ENCODE measurements at places on chromosomes 6 and 20.

DNA sequence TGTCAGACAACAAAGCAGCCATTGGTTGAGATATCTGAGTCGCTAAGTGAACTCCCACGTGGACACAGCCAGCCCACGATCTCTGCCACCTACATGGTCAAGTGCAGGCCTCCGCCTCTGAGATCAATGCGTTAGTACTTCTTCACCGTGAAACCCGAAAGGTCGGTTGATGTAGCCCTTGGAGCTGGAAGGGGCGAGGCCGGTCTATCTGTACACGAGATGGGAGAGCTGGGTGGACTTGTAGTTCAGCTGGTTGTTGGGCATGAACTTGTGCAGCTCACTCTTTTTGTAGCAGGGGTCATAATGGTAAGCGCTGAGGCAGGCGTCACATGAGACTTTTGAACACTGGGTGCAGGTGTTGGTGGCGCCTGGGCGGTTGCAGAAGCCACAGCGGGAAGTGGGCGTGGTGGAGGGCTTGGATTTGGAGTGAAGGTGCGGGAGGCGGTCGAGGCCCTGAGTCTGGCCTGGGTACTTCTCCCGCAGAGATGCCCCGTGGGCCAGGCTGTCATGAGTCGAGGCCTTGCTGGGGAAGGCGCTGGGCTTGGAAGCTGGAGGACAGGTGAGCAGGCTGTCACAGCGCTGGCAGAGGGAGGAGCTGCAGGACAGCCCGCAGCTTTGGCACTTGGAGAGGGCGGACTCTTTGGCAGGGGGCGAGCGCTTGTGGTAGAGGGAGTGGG is 9.8 kb downstream of the SPATA2 start:
- DNase-seq = no peak

DNA sequence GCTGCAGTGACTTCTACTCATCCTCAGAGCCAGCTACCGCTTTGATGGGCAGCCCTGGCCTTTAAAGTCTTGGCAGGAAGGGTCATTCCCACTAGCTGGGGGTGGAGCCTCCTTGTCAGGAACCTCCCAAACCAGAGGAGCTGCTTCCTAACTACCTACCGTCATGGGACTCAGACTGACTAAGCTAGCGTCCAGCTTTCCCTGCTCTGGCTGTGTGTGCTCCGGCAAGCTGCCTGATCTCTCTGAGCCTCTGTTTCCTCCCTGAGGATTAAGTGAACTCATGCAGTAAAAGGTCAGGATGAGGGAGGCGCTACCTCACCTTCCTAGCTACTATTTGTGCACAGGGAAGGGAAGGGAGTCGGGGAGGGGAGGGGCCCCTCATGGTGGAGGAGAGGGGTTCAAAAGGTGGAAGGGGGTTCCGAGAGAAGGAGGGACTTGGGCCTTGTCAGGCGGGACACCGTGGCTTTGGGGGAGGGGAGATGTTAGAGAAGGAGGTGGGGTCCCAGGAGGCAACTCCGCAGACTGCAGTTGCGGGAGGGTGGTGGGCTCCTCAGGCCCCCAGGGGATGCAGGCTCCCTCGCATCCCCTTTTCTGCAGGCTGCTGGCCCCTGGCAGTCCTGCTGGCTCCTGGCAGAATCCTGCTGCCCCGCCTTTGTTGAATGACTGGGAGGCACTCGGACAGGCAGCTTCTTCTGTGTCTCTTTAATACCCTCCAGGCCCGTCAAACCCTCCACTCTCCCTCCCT is 9.8 kb downstream of the DUSP15 start:
- peak; percentile 77 for DNase-seq

DNA sequence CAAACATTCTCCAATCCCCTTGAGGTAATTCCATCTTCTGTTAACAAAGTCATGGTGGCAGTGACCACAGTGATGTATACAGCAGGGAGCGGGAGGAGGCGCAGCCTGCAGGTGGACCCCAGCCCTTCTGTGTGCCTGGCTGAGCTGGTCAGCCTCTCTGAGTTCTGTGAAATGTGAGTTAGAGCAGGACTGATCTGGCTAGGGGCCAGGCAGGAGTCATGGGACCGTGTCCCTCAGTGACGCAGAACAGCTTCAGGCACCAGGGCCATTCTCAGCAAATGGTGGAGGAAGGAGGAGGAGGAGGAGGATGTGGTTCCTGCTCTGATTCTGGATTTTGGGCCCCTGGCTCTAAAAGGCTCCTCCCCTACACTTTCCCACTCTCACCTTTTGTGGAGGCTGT is 6.9 kb downstream of the PHACTR3 start:
- no peak for DNase-seq

GRCh38 chr6:24149836-24150235 is 23.8 kb downstream of the NRSN1 start:
- DNase-seq = no peak

DNA sequence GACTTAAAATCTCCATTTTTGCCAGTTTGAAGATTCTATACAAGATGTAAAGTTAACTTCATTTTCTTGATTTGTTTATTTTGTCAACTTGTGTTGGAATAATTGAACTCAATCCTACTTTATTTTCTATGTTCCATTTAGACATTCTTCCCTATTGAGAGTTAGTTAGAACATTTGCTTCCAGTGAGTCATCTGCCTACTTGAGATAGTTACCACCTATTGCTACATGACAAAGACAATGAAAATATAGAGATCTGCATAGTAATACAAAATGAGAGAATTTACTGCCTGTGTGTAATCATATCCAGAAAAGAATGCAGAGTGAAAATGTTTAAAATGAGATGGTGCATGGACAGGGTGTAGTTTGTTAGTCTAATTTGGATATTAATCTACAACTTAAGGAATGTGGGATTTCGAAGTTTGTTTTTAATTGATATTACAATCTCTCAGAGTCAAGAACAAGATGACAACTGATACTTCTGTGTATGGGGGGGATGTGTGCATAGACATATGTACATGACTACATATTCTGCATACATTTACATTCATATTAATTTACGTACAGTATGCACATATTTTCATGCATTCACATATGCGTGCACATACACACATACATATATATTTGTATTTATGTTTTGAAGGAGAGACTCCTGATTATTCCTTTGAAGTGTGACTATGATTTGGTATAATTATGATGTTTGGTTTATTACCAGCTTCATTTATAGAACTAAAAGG is 420.1 kb downstream of the NKAIN2 start:
- DNase-seq = no peak

DNA sequence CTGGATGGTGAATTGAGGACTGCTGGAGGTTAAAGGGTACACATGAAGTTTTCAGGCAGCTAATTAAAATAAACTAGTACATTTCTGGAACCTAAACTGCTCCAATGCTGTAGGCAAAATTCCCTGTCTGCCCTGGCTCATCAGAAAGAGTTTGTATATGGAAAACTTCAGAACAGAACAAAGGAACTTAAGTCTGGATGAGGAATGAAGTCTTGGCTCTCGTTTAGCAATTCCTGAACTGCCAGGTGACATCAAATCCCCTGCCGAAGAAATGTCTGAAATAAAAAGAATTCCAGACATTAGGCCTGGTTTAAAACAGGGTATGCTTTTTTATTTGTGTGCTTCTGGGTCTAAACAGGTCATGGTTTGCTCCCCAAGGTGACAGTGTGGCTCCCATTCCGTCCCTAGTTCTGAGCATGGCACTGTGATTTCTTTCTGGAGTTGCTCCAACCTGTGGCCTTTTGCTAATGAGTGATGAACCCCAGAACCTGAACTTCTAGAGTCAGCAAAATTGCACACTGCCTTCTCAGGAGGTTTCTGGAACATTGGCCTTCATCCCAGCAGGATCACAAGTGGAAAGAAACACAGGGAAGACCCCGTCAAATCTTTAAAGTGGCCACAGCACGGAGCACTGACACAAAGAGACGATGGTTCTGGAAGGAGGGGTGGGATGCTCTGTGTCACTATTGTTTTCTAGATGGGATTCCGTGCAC is 129.4 kb upstream of the NAA20 start:
- DNase-seq = no peak

DNA sequence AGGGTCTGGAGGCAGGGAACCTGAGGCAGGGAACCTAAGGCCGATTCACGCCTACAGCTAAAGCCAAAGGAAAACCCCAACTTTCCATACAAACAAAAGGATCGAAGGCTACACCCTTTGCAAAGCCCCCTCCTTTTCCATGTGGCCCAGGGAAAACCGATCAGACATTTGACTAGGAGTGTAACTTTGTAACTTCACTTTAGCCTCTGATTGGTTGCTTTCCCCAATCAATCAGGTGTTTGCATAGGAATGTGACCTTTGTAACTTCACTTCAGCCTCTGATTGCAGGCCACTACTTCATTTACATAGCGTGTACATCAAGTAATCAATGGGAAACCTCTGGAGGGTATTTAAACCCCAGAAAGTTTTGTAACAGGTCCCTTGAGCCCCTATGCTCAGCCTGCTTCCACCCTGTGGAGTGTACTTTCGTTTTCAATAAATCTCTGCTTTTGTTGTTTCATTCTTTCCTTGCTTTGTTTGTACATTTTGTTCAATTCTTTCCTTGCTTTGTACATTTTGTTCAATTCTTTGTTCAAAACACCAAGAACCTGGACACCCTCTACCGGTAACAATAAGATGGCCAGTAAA is 43.3 kb downstream of the CHD6 start:
- no peak for DNase-seq

DNA sequence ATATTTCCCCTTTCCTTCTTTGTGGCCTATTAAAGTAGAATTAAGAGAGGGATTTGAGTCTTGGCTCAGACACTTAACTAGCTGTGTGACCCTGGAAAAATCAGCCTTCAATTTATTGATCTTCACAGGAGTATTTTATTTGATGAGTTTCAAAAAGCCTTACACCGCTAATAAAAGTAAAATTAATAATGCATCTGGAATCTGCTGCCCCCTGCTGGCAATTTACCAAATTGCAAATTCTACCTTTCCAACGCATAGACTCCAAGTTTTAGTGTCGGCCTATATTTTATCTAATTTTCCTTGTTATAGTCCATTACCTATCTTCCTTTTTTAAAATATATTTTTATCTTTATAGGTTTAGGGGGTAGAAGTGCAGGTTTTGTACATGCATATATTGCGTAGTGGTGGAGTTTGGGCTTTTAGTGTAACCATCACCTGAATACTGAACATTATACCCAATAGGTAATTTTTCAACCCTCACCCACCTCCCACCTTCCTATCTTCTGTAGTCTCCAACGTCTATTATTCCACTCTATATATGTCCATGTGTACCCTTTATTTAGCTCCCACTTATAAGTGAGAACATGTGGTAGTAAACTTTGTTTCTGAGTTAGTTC is 46.3 kb downstream of the GOPC start:
- DNase-seq = peak; percentile 70

DNA sequence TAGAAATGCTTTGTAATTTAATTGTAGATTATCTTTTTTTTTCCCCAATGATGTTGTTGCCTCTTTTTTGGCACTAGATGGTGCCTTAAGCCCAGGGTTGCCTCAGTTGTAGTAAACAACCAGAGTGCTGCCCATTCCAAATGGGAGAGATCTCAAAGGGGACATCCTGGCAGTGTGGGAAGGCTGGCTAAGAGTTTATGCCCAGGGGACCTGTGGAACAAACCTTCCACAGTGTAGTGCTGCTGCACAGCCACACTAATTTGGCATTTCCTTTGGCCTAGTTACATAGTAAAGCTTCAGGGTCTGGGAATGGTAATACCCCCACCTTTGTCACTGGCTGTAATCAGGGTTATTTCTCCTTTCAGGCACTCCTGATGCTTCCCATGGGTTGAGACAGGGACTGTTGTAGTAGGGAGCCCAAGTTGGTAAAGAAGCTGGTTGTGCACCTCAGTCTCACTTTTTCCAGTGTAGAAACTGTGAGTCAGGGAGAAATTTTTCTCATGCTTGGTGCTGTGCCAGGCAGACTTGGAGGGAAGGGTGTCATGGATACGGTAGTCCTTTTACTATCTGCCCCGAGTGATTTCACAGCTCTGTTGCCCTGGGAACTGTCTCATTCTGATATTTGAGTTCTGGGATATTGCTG is 177.8 kb upstream of the ECI2 start:
- DNase-seq = peak; percentile 62

DNA sequence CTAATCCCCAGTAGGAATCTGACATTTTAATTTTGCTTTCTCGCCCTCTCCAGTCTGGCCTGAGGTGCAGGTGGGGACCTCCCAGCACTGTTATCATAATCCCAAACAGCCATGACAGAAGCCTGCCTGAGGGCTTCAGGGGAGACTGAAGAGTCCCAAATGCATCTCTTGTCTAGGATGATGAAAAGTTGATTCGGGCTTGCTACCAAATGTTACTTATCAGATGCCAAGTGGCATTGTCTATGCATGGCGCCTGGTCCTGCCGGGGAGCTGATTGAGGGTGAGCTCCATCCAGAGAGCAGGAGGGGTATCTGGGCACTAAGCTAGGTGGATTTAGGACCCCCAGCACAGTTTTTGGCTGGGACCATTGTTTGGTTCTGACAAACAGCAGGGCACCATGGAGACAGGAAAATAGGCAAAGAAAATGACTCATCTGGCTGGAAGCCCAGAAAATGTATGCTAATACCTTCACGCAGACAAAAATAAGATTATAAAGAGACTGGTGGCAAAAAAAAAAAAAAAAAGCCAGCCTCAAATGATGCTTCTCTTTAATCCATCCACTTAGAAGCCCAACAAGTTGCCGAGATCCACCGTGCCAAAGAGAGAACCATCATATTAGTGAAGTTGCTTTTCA is 513.7 kb upstream of the SULF2 start:
- peak; percentile 45 for DNase-seq

- DNase-seq = no peak
Observed at GRCh38 chr20:5767493-5768098, 17.4 kb downstream of the SHLD1 start.

GRCh38 chr20:45105317-45105716 is 4.4 kb upstream of the KCNS1 start:
- DNase-seq = no peak

DNA sequence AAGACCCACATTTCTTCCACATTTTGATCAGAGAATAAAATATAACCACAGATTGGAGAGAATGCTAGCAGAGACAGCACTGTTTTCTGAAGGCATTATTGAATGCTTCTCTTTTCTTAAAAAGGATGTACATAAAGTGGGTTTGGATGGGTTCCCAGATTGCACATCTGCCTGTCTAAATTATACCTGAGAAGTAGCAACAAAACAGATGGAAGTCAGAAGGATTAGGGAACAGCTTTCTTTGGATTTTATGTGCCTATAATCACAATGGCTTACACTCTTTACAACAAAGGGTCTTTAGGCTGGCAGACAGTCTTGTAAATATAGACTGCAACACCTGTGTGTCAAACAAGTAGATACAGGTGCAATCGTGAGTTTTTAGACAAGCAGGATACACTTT is 622.2 kb upstream of the MANEA start:
- DNase-seq = no peak

GRCh38 chr20:40433341-40433861 is 255.6 kb downstream of the MAFB start:
- no peak for DNase-seq

GRCh38 chr6:32170294-32170693 is 5.6 kb downstream of the AGPAT1 start:
- DNase-seq = no peak

- no peak for DNase-seq
Observed at GRCh38 chr6:70860045-70860444, 96.8 kb downstream of the B3GAT2 start.

Data from endodermal cell (in vitro differentiated cells).